ENCODE measurements at places on chromosomes 2 and 18.

DNA sequence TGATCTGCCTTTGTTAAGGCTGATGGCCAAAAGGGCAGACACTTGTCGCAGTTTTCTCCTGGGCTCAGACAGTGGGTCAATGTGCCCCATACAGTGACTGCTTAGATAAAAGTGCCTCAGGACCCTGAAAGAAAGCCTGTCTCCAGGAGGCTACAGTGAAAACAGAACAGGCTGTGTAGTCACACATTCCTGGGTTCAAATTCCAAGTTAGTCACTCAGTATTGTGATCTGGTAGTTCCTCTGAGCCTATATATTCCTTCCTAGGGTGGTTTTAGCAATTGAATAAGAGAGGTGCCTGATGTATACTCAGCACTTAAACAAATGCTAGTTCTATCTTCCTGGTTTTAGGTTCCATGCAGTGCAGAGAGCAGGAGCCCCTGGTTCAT lies 54.4 kb downstream of the RPL37A start:
- peak; percentile 33 for DNase-seq

DNA sequence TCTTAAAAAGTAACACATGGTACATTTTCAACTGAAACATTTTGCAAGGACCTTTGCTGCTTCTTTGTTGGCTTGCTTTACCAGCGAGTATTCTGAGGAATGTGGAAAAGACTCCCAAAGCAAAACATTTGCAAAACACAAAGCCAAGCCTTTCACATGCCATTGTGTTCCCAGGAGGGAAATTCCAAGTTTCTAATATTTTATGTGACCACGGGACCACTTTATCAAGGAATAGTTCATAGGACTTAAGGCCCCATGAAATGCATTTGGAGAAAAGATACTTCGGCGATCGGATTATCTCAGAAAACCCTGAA lies 26.2 kb downstream of the CYP27C1 start:
- DNase-seq: no peak

- no peak for DNase-seq
These were observed 321.7 kb upstream of the REV1 start for GRCh38 chr2:99811544-99811943.

DNA sequence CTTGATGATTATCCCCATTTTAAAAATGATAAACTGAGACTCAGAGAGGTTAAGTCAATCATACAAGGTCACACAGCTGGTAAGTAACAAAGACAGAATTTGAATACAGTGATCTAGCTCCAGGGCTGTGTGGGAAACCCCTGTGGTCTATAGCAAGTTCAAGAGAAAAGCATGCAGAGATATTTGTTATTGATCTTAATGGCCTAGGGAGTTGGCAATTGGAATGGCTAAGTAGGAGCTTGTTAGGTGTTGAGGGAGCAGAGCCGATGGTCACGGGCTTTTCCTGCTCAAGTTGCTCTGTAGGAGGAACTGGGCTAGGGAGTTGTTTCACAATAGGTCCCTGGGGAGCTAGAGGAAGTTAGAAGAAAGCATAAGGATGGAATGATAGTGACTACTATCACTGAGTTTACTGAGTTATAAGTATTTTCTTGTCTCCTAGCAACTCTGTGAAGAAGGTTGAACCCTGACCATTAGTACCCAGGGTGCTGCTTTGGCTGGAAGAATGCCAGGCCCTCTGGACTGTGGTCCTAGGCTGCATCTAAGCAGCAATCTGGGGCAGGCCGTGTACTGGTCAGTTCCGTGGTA lies 30.0 kb downstream of the RNF125 start:
- DNase-seq: peak; percentile 24

GRCh38 chr18:35192415-35192814 lies 48.4 kb upstream of the ZNF397 start:
- no peak for DNase-seq

GRCh38 chr2:133077269-133077822 lies 407.3 kb upstream of the LYPD1 start:
- DNase-seq: peak; percentile 63

Measured in amniotic epithelial cell (primary cell).